ENCODE measurements at places on chromosomes 12 and 14.

DNA sequence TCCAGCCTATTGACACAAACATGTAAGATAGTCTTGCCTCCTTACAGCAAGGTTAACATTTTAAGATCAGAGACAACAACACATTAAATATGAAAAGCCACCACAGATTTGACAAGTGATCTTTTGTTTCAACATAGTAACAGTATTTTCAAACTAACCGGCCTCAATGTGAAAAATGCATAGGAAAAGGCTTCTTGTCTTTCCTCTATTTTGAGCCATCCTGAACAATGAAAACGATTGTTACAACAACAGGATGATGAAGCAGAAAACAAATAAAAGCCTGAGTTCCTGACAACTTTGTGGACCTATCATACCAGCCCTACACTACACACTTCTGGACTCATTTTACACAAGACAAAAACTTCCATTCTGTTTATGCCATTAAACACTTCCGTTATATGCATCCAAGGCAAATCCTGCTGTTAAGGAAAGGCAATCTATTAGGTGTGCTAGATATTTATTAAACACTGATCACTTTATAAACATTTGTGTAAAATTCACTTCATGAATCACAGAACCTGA lies 37.3 kb downstream of the BAZ1A start:
- DNase-seq = no peak

DNA sequence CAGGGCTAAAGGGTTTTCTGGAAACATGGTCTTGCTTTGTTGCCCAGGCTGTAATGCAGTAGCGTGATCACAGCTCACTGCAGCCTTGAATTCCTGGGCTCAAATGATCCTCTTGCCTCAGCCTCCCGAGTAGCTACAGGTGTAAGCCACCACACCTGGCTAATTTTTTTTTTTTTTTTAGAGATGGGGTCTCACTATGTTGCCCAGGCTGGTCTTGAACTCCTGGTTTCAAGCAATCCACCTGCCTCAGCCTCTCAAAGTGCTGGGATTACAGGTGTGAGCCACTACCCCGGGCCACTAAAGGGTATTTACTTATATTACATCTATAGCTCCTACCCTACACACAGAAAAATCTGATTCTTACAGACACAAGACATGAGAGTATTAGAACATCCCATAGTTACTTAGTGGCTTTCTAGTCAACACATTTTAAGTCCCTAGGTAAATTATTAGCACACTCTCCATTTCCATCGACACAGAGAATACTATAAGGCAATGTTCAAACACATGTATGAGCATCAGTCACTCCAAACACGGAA lies 6.2 kb upstream of the DCAF11 start:
- no peak for DNase-seq

DNA sequence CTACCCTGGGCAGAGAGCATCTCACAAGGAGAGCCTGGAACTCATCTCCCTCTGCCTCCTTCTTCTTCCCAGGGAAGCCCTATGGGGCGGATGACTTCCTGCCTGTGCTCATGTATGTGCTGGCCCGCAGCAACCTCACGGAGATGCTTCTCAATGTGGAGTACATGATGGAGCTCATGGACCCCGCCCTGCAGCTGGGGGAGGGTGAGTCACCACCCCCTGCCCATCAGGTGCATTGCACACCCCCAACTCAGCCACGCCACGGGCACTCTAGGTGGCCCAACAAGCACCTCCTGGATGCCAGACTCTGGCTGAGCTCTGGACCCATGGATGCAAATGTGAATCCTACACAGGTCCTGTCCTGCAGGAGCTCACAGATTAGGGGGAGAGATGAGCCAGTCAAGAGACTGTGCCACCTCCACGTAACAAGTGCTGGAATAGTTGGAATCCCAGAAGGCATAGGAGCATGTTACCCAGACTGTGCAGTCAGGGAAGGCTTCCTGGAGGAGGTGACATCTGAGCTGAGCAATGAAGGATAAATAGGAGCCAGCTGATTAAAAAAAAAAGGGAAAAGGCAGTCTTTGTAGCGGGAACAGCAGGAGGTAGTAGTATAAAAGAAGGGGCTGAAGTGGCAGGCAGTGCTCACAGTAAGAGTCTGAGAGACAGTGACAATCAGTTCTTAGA lies 71.9 kb downstream of the LGMN start:
- DNase-seq = no peak

GRCh38 chr12:123064885-123065619 lies 84.6 kb downstream of the ARL6IP4 start:
- DNase-seq = no peak

DNA sequence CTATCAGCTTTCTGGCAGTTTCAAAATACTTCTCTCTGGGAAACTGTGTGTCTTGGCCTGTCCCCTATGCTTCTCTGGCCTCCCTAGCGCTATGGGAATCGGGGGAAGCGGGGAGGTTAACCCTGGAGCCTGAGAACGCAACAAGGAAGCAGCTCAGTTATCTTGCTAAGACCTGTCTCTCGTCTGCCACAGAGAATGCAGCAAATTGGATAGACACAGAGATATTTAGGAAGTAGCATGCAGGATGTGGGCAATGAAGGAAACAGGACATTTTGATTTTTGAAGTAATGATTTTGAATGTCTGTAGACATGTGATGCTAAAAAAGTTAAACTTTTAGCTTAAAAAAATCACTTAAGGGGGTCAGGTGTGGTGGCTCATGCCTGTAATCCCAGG lies 6.6 kb upstream of the CALCOCO1 start:
- DNase-seq = no peak

GRCh38 chr12:52202361-52203078 lies 10.7 kb upstream of the KRT80 start:
- DNase-seq = no peak

DNA sequence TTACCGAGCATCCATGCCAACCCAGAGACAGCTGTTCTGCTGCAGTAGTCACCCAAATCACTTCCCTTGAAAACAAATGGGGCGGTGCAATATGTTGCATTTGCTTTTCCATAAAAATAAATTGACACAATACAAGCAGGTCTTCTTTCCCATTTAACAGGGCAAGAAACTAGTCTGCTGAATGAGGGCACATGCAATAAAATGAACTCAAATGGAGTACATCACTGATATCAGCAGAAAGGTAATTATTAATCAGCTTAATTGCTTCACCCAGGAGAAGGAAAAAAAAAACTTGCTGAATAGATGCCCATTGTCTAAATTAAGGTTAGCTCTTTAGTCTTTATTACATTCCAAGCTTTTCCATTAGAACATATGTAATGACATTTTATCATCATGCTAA lies 175.1 kb upstream of the GZMB start:
- no peak for DNase-seq

GRCh38 chr12:19947344-19947743 lies 421.0 kb upstream of the PDE3A start:
- DNase-seq = no peak

DNA sequence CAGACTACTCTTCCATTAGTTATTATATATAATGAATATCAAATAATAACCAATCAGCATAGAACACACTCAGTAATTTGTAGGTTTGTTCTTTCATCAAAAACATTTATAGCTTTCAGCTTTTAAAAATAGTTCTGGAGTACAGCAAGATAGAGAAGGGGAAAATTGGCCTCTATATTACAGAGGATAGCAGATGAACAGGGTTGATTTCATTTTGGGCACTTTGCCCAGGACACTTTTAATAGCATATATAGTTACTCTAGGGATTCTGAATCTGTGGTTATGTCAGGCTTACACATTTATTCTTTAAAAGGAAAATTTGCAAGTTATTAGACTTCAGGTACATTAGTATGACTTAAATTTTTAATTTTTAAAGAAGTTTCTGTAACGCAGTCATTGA lies 52.6 kb downstream of the IFT81 start:
- no peak for DNase-seq

GRCh38 chr14:69667938-69668335 lies 56.5 kb downstream of the SUSD6 start:
- no peak for DNase-seq

DNA sequence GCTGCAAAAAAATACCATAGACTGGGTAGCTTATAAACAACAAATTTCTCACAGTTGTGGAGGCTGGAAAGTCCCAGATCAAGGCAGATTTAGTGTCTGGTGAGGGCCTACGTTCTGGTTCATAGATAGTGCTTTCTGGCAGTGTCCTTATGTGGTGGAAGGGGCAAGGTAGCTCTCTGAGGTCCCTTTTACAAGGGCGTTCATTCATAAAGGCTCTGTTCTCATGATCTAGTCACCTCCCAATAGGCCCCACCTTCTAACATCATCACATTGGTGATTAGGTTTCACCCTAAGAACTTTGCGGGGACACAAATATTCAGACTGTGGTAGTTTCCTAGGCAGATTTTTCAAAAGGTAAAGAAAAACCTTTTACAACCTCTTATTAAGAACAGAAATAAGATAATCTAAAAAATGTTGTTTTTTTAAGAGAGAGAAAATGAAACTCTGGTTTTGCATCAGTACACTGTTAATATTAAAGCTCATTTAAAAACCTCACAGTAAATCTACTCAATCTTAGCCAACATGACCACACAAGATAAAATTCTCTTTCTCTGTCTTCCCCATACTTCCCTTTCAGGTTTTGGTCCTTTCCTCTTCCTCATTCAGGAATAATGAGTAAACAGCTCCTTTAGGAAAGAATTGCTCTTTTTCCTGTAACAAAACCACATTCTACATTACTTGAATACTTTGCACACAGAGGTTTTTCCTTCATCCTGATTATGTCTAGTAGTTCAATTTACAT lies 117.5 kb downstream of the UNC79 start:
- no peak for DNase-seq

DNA sequence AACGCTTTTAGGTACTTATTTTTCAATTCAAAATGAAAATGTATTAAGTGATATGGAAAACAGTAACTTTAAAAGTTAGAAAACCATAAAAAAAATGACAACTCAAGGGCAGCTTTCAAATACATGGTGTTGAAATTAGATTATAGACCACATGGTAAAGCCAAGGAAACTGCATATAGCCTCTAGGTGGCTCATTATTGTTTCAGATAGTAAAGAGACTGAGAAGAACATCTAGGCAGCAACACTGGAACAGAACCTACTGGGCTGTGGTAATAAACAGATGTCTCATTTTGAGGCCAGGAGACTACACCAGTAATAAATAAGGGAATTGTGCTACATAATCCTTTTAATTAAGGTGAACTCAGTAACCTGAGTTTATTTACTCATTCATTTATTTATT lies 13.0 kb downstream of the FBXO33 start:
- DNase-seq = no peak

DNA sequence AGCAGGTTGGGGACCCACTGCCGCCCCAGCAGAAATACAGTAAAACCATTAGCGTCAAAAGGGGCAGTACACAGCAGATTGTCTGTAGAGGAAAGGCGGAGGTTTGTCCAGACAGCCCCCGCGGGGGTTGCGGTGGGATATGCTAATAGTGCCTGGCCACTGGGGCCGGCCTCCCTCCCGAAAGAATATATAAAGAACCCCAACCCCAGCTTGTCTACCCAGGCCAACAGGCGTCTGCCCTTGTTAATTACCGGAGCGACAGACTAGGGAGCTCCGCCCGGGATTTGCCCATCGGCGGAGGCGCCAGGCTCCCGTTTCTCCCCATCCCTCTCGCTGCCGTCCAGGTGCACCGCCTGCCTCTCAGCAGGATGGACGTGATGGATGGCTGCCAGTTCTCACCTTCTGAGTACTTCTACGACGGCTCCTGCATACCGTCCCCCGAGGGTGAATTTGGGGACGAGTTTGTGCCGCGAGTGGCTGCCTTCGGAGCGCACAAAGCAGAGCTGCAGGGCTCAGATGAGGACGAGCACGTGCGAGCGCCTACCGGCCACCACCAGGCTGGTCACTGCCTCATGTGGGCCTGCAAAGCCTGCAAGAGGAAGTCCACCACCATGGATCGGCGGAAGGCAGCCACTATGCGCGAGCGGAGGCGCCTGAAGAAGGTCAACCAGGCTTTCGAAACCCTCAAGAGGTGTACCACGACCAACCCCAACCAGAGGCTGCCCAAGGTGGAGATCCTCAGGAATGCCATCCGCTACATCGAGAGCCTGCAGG lies at the start of gene MYF5:
Gene MYF5, plus strand, starts transcription at position 217 of the 774 bp plus-strand sequence. Its CDS starts 152 bp downstream, at position 369.
- no peak for DNase-seq

- DNase-seq = no peak
Observed at GRCh38 chr12:105204916-105205315, 31.1 kb downstream of the APPL2 start.

DNA sequence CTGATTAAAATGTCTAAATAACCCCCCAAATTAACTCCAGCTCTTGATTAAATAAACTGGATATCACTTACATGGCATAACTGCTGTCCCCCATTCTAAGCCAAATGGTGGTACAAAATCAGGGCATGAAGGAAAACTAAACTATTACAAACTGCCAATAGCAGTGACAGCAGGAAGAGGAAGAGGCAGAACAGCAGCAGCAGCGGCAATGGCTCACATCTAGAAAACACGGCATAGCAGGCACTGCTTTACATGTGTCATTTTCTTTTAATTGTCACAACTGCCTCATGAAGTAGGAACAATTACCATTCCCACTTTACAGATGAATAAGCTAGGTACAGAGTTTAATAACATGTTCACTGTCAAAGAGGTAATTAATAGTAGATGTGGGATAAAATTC lies 92.0 kb downstream of the EPS8 start:
- no peak for DNase-seq

DNA sequence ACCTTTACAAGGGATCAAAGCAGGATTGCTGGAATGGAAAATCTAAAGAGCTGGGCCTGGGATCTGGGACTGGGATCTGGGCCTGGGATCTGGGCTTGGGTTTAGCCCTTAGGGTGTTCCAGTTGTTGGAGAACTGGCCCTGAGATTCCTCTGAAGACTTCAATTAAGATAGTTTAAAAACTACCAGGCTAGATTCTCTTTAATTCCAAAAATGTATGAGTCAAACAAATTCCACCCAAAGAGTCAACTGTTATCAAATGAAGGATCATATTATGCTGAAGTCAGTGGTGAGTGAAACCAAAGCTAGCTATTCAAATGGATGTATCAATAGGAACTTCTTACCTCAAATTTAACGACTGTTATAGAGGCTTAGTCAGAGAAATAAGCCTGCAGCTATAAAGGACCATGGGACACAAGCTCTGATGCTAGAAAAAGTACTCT lies 40.5 kb downstream of the LIMA1 start:
- no peak for DNase-seq

DNA sequence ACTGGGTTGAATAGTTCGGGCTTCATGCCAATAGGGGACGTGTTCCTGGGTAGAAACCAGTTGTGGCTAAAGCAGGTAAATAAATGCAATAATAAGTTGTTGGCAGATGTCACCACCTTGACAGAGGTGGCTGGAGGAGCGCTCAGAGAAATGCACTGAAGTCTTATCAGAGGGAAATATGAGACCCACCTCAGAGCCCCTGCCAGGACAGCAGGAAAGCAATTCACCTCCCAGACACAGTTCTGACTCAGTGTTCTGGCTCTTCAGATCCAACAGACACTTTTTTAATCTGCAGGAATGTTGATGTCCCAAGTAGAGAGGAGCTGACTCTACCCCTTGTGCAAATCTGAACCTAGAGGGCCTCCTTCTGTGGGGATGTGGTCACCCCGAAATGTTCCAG lies 687.1 kb upstream of the FBXO33 start:
- DNase-seq = no peak

GRCh38 chr12:87815771-87816585 lies 213.2 kb downstream of the C12orf50 start:
- no peak for DNase-seq

DNA sequence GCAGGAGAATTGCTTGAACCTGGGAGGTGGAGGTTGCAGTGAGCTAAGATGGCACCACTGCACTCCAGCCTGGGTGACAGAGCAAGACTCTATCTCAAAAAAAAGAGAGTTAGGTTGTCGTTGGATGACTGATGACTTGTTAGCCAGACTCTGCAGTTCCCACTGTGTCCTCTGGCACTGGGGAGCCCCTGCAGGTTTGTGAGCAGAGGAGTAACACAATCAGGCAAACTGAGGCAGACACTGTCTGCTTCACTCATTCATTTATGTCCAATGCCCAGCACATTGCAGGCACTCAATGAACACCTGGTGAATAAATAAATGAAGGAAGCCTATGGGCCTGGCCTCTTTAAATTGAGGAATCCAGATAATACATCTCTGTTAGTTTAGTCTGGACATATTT lies 41.2 kb upstream of the BCL11B start:
- no peak for DNase-seq
